ENCODE measurements at places on chromosomes 7 and 10.
A peak's percentile ranks its signal among the peaks of the same experiment; 100 is the strongest.

DNA sequence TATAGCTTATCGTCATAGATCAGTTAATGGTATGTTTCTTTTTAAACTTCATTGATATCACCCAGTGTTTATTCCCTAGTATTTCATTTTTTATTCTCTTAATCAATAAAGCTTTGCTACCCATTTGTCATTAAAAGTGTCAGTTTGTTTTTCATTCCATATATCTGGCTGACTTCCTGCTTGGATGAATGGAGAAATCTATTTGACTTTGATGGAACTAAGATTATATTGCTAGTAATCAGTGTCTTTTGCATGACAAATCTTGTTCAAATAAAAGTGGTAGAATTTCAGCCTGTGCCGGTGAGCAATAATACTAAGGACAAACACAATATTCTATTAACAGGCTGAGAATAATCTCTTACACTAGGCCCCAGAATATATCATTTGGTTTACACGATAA, 203.3 kb downstream of the SEC23IP start:
- no peak for DNase-seq

GRCh38 chr7:85713171-85713570, 526.3 kb upstream of the SEMA3D start:
- DNase-seq: no peak

GRCh38 chr7:146090023-146090645, 26.5 kb upstream of the CNTNAP2 start:
- DNase-seq: no peak

- no peak for DNase-seq
Measured at GRCh38 chr10:93742633-93743349, 14.9 kb upstream of the LGI1 start.

DNA sequence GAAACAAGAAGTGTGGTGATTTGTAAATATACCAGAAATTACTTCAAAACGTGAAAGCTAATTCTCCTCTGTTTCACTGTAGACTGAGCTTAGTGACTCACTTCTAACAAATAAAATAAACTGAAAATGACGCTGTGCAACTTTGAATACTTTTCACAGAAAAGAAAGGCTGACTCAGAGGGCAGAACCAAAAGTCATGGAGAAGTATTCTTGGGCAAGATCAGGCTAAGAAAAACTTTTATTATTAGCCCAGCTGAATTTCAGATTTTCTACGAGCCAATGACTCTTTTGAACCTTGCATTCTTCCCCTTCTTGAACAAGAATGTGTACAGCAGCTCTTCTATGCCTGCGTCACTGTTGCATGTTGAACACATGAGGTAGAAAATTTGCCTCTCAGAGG, 527.3 kb upstream of the GHITM start:
- DNase-seq: peak; percentile 65

- no peak for DNase-seq
Measured at GRCh38 chr10:44393834-44394547, 9.1 kb upstream of the CXCL12 start.

DNA sequence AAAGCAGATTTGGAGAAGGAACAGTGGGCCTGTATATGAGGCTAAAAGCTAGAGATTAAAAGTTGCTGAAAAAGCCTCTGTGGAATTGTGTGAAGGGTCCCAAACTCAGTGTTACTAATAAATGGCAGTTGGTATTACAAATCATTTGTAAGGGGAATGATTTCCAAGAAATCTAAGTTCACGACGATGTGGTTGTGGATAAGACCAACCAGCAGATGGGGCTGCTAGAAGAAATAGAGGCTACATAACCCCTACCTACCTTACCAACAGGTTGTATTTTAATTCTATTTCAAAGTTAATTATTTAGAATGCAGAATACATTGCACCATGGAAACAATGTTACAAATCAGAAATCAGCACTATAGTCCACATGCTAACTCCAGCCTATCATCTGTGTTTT, 377.1 kb downstream of the HPSE2 start:
- no peak for DNase-seq

DNA sequence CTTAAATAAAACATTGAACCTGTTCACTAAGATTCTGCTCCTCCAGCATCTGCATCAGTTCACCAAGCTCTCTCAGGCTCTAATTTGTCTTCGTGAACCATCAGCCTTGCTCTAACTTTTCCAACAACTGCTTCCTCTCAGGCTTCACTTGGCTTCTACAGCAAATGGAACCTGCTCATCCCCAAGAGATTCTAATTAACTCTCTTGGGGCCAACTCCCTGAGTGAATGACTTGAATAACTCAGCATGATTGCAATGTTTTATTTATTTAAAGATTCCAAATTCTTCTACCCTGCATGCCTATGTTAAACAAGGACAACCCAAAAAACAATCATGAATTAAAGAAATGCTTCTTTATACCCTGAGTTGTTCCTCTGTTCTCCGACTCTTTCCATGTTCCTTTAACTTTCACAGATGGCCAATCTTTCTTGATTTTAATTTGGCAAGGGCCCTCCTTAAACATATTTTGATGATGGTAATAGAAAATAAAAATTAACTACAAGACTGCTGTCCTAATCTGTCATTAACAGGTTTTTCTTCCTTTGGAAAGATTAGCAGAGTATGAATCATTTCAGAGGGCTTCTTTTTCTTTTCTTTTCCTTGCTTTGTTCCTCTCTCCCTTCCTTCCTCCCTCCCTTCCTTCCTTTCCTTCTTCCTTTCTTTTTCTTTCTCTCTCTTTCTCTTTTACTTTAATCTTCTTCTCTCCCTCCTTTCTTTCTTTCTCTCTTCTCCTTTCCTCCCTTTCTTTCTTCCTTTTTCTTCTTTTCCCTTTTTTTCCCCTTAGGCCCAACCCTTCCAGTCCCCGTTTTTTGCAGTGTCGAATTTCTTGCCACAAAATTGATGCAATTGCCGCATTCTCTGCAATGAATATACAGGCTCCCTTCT, 195.0 kb upstream of the RHOBTB1 start:
- no peak for DNase-seq

All from HFFc6 (cell line).